ENCODE measurements at places on chromosomes 12 and 14.

DNA sequence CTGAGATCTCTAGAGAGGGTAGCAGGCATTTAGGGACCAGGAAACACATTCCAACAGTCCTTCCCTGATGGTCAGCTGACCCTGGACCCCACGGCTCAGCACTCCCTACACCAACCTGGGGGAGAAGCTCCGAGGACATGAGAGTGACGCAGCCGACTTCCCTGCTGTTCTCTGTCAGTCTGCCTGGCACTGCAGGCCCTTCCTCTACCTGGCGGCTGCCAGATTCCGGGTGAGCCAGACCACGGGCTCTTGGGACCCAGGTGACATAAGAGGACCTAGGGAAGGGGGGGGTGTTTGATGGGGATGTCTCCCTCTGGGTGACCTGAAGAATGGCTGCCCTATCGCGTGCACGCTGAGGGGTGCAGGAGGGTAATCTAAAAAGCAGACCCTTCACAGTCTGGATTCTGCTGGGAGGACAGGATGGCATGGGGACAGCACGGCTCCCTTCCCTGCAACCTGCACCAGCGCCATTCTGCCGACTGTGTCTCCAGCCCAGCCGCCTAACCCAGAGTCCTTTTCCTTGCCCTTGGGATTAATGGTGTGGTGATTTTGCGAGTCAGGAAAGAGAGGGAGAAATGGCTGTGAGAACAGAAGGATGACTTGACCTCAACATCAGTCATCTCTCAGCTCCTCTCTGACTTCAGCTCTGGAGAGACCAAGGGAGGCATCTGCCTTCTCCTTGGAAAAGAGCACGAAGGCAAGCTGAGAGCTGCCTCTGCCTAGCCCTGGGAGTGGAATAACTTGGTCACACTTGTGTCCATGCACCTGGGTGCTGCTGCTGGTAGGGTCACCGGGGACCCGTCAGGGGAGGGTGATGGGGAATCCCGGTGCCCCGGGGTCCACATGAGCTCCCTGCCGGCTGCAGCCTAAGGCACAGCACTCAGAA is 158.5 kb downstream of the CALM1 start:
- no peak for DNase-seq

DNA sequence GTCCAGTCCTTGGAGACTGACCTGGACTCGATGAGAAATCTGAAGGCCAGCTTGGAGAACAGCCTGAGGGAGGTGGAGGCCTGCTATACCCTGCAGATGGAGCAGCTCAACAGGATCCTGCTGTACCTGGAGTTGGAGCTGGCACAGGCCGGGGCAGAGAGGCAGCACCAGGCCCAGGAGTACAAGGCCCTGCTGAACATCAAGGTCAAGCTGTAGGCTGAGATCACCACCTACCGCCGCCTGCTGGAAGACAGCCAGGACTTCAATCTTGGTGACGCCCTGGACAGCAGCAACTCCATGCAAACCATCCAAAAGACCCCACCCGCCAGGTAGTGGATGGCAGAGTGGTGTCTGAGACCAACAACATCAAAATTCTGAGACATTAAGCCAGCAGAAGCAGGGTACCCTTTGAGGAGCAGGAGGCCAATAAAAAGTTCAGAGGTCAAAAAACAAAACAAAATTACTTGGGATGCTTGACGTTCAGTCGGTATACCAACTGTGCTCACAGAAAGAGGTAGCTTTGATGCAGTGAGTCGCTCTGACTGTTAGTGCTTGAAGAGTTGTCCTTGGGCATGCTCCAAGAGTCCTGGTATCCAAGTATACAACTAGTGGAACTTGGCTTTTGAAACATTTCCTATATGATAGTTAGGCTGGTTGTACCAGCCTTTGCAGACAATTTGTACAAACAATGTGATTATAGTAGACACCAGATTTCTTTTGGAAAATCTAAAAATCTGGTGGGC is 4.8 kb downstream of the MED6 start:
- DNase-seq, result no peak

GRCh38 chr14:50607761-50608160 is 47.8 kb downstream of the ATL1 start:
- no peak for DNase-seq

DNA sequence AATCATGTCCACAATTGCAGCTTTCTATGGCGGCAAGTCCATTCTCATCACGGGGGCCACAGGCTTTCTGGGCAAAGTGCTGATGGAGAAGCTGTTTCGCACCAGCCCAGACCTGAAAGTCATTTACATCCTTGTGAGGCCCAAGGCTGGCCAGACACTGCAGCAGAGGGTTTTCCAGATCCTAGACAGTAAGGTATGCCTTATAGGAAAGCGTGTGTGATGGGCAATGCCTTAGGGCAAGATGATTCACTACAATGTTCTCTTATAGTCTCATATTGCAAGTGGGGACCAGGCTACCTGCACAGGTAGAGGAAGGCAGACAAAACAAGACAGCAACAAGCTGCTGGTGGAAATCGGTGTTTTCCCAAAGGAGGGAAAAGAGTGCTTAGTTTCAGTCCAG is 110.5 kb downstream of the ERGIC2 start:
- no peak for DNase-seq

DNA sequence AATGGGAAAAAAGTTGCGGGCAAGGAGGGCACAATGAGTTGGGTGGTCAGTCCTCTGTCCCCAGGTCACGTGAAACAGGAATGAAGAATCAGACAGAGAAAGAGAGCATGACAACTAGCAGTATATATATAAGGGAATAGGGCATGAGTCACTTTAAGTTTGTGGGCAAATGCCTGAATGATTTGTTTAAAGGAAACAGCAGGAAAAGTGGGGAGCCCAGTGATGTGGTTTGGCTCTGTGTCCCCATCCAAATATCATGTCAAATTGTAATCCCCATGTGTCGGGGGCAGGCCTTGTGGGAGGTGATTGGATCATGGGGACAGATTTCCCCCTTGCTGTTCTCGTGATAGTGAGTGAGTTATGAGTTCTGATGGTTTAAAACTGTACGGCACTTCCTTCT is 195.3 kb upstream of the IGF1 start:
- no peak for DNase-seq

GRCh38 chr14:88202286-88202685 is 120.8 kb downstream of the KCNK10 start:
- DNase-seq, result no peak

GRCh38 chr12:104458694-104459367 is 2.1 kb downstream of the CHST11 start:
- no peak for DNase-seq

All from HCT116 (cell line).